ENCODE measurements at places on chromosomes 7 and 10. TPM values are rescaled to one million over a fixed set of nuclear protein-coding genes. Genes with fewer than 3 reads are reported as not detected.

DNA sequence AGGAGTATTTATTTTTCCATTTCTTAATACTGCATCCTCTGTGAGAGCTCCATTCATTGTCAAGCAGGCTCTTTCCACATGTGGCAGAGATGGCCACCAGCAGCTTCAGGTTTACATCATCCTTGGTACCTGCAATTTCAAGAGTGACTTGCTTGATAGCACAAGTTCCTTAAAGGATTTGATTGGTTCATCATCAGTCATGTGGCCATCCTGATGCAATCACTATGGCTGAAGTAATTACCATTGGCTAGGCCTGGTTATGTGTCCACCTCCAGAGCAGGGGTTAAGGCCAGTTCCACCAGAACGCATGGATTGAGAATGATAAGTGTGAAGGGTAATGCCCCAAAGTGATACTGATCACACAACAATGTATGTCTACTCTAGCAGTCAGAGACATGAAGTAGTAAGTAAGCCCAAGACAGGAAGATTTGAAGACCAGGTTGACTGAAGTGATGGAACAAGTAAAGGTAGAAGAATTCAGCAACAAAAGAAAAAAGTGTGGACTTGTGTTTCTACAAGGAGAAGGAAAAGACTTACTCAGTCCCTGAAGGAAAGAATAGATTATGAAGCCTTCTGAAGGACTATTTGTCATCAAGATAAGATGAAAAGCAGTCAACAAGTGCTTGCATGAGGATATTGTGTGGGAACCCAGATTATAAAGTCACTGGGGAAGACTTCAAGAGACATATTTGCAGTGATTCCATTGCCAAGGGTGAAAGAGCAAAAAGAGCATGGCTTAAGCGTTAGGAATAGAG is 26.4 kb upstream of the PRKAR2B start:
- H3K4me1 ChIP-seq, result no peaks in the 10 kb centered on the region
- H3K4me3 ChIP-seq, result no peak overlapping the region
- no peaks in the 10 kb centered on the region for H3K36me3 ChIP-seq
- no peak overlapping the region for H3K27ac ChIP-seq

Gene HOXA3
- total RNA-seq, result not detected

GRCh38 chr7:28643188-28643569 is 230.9 kb downstream of the CREB5 start:
- H3K27ac ChIP-seq, result no peak overlapping the region
- no peak overlapping the region for H3K4me3 ChIP-seq
- no peaks in the 10 kb centered on the region for H3K4me1 ChIP-seq
- H3K36me3 ChIP-seq, result no peaks in the 10 kb centered on the region

Gene MEOX2
- total RNA-seq, result not detected

DNA sequence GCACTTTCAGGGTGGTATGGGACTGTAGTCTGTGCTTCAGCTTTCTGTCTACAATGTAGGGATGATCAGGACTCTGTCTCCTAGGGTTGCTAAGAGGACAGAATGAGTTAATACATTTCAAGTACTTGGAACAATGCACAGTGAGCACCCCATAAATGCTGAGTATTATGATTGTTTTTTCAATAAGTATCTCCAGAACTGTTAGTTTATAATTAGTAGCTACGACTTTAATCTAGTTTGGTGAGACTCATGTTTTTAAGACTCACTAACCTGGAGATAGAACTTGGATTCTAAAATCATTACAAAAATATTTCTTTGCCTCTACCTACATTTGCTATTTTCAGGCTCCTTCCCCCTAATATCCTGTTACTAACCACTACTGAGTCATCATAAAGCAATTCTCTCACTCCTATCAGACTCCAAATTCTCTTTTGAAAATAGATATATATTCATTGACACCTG is 95.3 kb downstream of the CPED1 start:
- H3K36me3 ChIP-seq, result no peaks in the 10 kb centered on the region
- no peak for DNase-seq
- no peak overlapping the region for H3K4me3 ChIP-seq
- no peaks in the 10 kb centered on the region for H3K27me3 ChIP-seq

GRCh38 chr10:10392511-10392910 is 625.2 kb upstream of the CELF2 start:
- no peak for DNase-seq
- no peaks in the 10 kb centered on the region for H3K4me1 ChIP-seq
- no peaks in the 10 kb centered on the region for H3K36me3 ChIP-seq
- no peak overlapping the region for H3K27ac ChIP-seq
- no peaks in the 10 kb centered on the region for H3K27me3 ChIP-seq

Gene MINDY3
- total RNA-seq, result 24.4 TPM

GRCh38 chr7:29234438-29234837 is 39.9 kb downstream of the CHN2 start:
- H3K4me3 ChIP-seq, result no peak overlapping the region
- H3K27me3 ChIP-seq, result no peaks in the 10 kb centered on the region
- no peaks in the 10 kb centered on the region for H3K36me3 ChIP-seq

DNA sequence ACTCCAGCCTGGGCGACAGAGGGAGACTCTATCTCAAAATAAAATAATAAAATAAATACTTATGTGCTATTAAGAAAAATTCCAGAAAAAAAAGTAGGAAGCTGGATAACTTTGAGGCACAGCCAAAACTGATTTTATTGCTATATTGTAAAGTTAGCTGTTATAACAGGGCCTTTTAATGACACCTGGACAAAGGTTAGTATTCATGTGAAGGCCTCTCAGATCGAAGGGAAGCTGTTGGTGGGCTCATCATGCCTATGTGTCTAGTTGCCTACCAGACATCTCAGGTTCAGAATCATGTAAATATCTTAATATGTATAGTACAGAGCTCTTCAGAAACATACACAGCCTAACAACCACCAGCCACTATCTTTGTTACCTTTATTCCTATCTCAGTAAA is 143.0 kb downstream of the LCOR start:
- H3K27ac ChIP-seq, result no peak overlapping the region
- no peaks in the 10 kb centered on the region for H3K36me3 ChIP-seq
- H3K4me1 ChIP-seq, result no peaks in the 10 kb centered on the region
- DNase-seq, result no peak
- no peaks in the 10 kb centered on the region for H3K27me3 ChIP-seq
- no peak overlapping the region for H3K4me3 ChIP-seq

Measured in CD8-positive, alpha-beta memory T cell (primary cell).